Stimulated activated CD8-positive, alpha-beta memory T cell treated with anti-CD3 and anti-CD28 coated beads, Interleukin-12 subunit alpha, Interleukin-12 subunit beta, amount 100 ng/mL, for 4 hours (primary cell): ENCODE measurements at places on chromosomes 4 and X.

DNA sequence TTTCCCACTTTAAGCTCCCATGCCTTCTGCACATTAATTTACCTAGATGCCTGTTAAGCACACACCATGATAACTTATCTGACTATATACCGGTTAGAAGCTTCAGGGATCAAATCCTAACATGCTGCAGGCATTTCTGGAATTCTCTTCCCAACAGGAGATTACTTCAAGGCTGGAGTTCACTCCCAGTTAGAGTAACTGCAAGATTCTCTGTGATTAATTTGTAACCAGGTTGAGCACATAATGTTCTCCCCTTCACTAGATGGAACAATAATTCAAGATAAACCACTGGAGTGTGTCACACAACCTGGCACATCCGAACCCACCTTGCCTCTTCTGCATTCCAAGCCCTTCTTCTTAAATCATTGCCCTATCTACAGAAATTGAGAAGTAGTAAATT lies 11.8 kb upstream of the UGT2A3 start:
- DNase-seq: no peak

DNA sequence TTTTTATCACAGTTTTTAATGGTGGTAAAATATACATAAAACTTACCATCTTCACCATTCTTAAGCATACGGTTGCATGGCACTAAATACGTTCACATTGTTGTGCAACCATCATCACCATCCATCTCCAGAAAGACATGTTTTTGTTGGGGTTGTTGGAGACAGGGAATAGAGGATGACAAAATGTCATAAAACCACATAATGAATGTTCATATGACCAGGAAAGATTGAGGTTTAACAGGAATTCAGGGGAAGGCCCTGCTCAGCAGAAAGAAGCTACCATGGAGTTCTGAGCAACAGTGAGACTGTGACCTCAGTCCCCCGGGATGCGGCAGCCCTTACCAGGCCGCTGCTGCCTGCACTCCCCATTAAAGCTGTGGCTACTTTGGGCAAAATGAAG lies 63.9 kb upstream of the TRIM2 start:
- DNase-seq: no peak

DNA sequence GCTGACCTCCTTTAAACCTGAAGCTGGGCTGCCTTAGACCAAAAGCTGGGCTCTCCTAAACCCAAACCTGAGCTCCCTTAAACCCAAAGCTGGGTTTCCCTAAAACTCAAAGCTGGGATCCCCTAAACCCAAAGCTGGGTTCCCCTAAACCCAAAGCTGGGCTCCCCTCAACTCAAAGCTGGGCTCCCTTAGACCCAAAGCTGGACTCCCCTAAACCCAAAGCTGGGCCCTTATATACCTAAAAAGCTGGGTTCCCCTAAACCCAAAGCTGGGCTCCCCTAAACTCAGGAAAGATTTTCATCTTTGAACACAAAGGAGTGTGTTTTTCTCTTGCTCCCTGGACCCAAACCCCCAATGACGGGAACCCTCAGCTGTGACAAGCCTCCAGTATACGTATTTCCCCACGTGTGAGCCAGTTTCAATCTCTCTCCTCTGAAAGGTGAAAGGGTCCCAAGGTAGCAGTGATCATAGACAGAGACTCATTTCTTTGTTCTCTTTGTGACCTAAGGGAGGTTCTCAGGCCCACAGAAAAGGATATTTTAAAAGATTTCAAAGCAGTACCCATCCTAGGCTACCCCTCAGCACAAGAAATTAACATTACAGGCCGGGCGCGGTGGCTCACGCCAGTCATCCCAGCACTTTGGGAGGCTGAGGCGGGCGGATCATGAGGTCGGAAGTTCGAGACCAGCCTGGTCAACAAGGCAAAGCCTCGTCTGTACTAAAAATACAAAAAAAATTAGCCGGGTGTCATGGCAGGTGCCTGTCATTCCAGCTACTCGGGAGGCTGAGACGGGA lies 31.3 kb upstream of the ASMTL start:
- DNase-seq: no peak

- no peak for DNase-seq
Measured at GRCh38 chr4:122548886-122549630, 71.8 kb downstream of the IL21 start.

DNA sequence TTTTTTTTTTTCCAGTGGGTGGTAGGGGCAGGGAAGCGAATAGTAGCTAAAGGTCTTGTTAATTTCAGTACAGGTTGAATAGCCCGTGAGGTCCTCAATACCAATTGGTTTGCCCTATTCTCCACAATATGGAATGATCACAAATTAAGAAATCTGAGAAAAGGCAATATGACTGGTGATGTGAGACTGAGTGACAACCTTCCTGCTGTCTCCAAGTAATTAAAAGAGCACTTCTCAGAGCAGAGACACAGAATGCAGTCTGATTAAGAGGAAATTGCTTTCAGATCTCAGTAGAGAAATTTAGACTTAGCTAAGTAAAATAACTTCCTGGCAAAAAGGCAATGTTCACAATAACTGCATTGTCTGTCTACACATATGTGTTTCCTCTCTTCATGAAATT lies 23.0 kb downstream of the GPR174 start:
- DNase-seq: no peak

GRCh38 chrX:102835504-102836146 lies 101.4 kb upstream of the RAB40AL start:
- DNase-seq: no peak

DNA sequence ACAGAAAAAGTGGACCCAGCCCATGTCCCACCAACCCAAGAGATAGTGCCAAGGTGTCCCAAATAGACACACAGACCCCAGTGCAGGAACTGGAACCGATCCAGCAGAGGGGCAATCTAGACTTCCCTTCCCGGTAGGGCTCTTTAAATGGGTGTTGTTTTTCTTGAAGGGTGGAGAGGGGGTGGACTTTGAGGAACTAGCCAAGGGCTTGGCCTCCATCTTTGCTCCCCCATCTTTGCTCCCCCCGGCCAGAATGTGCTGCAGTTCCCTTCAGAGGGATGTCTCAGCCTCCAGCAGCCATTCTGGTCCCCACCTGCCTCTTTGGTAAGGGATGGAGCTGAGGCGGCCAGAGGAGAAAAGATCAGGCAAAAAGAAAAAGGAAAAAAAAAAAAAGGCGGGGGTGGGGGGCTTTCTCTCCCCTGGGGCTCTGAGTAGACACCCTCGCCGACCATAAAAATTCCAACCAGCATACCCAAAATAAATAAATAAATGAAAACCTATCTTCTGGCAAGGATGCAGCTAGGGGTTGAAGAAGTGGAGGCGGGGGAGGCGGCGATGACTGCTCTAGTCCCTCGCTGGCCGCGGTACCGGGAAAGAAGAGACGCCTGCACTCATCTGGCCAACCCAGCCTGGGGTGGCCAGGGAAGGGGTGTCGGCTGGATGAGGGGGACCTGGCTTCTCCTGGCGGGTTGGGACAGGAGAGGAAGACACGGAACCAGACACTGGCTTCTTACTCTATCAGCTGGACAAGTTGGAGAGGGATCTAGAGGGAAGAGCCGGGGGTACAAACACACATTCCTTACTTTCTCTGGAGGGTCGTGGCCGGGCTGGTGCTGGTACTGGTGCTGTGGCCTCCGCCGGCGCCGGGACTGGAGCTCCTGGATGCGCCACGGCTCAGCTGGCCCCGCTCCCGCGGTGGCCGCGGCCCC lies 38.5 kb upstream of the IQSEC2 start:
- DNase-seq: no peak

- no peak for DNase-seq
Measured at GRCh38 chrX:9878146-9878820, 88.9 kb upstream of the CLDN34 start.

- DNase-seq: no peak
Measured at GRCh38 chr4:165331823-165332222, 4.4 kb downstream of the MSMO1 start.

- no peak for DNase-seq
Measured at GRCh38 chr4:3208826-3209225, 40.1 kb upstream of the MSANTD1 start.

GRCh38 chr4:61201961-61202637 lies 2.0 kb downstream of the ADGRL3 start:
- DNase-seq: no peak

DNA sequence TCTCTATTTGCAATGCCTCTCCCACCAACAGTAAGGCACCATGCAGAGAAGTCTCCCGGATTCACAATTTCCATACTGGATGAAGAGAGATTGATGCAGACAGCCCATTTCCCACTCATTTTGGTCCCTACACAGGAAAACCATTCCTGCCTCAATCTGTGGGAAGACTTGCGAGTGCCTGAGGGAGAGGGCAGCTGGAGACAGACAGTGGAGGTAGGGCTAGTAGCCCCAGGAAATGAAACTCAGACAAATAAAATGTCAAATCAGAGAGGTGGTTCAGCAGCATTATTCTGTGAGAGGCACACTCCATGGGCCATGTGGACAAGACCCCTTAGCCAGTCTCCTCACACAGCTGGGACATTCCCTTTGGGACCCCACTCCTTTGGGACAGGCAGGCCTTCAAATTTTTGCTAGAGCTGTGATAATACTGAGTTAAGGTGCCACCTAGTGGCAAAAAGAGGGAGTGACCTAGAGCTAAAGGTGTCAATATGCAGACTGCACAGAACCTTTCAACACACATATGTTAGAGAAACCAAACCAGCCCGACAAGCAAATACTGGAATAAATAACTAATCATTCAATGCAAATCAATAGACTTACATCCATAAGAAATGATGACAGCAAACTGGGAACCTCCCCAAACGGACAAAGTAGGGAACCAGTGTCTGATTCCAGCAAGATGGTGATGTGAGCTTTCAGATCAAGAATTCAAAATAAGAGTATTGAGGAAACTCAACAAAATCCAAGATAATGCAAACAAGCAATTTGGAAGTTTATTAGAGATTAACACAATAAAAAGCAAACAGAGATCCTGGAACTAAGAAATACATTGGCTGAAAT lies 1865.3 kb upstream of the AGA start:
- no peak for DNase-seq

- no peak for DNase-seq
Measured at GRCh38 chr4:92519727-92520126, 216.0 kb downstream of the GRID2 start.

DNA sequence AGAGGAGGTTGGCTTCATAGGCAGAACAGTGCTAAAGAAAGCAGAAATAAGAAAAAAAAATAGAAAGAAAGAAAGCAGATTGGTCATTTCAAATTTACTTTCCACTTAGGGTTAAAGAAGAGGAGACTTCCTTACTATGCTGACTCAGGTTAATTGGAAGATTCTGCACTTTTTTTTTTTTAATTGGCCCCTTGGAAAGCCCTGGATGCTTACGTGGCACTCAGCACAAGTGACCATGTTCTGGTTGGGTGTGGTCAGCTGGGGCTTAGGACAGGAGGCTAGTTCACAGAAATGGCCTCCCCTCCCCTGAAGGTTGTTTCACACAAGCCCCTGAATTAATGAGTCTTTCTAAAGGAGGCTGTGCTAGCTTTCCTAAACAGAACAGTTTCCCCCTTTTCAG lies 14.5 kb downstream of the MAGEA9B start:
- DNase-seq: no peak

DNA sequence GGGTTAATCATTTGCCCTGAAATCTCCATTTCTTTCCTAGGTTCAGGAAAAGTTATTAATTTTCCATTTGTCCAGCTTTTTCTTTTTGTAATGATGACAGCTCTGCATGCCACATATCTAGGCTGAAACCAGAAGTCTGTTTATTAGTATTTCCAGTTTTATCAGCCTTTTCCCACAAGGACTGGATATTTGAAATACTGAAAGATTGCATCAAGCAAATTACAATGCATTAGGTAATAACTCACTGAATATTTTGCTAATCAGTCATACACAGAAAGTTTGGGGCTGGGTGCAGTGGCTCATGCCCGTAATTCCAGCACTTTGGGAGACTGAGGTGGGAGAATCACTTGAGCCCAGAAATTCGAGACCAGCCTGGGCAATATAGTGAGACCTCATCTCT lies 21.5 kb downstream of the SLC9A7 start:
- DNase-seq: no peak

DNA sequence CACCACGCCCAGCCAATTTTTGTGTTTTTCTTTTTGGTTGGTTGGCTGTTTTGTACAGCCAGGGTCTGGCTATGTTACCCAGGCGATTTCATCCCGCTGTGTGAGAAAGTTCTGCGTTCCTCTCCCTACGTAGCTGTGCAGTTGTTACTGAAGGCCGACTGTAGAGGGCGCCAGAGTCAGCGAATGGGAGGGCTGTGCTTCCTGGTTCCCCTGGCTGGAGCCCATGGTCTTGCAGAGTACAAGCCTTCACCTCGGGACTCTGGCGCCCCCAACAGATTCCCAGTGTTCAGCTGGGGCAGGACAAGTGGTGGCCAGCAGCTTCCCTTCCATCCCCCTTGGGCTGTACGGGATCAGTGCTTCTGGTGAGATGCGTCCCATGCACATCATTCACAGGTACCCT lies 5.6 kb upstream of the CT45A1 start:
- no peak for DNase-seq

- no peak for DNase-seq
Measured at GRCh38 chr4:33071535-33071934, 2351.4 kb downstream of the PCDH7 start.

- DNase-seq: no peak
Measured at GRCh38 chrX:43866423-43866822, 15.8 kb downstream of the MAOB start.

GRCh38 chrX:45669715-45670340 lies 469.2 kb upstream of the DIPK2B start:
- no peak for DNase-seq

- DNase-seq: no peak
Measured at GRCh38 chr4:85474356-85474755, 594 bp upstream of the ARHGAP24 start.

DNA sequence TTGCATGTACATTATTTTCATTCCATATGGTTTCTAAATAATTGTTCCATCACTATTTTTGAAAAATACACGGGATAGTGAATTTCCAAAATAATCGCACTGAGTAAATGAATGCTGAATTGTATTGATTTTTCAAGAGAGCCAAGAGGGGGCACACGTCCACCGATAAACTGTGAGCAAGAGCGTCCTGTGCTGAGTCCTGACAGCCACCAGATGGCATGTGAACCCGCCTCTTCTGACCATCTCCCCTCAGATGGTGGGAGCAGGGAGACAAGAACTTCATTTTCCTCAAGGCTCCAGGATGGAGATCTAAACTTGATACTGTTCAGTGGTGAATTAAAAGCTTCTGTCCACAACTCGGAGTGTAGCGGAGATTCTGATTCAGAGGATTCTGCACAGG lies 30.6 kb upstream of the IL9R start:
- no peak for DNase-seq

DNA sequence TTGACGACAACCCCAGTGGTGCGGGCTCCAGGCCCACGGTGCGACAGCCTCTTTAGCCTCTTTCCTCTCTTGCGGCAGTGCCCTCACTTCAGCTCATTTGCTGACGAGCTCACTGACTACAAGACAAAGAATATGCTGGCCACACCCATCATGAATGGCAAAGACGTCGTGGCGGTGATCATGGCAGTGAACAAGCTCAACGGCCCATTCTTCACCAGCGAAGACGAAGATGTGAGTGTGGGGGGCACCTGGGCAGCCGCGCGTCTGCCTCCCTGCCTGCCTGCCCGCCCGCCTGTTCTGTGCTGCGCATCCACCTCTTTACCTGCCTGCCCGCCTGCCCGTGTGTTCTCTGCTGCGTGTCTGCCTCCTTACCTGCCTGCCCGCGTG lies 9.2 kb downstream of the PDE6B start:
- no peak for DNase-seq

GRCh38 chr4:13701937-13702446 lies 74.5 kb upstream of the BOD1L1 start:
- no peak for DNase-seq

GRCh38 chr4:16082426-16083240 lies 1.2 kb downstream of the PROM1 start:
- DNase-seq: no peak
